Panc1 (cell line): ENCODE measurements at places on chromosomes 12 and 14.
A peak's percentile ranks its signal among the peaks of the same experiment; 100 is the strongest.

DNA sequence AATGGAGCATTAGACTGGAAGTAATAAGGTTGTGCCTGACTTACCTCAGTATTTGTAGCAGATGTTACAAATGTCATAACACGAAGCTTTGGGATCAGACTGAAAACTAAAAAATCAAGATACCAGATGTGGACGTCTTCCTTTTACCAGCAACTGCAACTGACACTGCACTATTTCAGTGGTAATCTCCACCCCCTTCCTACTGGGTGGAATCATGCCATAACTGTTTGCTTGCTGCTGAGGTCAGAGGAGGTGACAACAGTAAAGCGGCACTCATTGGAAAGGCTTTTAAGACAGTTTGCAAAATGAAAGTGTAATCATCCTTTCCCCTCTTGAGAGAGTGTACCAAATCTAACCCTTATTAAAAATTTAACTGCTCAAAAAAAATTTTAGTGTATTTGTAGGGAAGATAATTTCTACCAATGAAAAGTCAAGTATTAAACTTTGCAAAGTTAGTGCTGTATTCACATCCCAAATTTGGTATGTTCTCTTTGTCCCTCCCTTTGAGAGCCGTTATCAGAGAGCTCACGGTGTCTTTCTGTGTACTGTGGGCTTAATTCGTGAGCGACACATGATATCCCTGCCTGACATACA is 420.7 kb downstream of the NPAS3 start:
- DNase-seq, result no peak

DNA sequence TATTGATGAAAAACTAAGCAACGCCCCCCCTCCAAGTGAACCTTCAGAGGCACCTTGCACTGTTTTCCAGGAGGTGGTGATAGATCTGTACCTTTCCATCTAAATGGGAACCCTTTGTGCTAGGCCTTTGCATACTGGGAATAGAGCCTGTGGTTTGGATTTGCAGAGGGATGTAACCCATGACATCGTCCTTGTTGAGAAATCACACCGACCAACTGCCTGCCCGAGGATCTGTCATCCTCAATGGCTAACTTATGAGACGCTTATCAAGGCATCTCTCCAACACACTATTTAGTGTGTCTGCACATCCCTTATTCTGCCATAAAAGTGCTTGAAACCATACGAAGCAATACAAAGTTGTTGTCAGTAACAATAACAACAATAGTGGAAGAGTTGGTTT is 22.9 kb downstream of the NTN4 start:
- no peak for DNase-seq

- DNase-seq, result no peak
Observed at GRCh38 chr12:92735131-92735721, 32.4 kb downstream of the PLEKHG7 start.

GRCh38 chr12:122117979-122118378 is 39.4 kb downstream of the MLXIP start:
- DNase-seq, result no peak

GRCh38 chr12:59425798-59426197 is 170.0 kb upstream of the SLC16A7 start:
- no peak for DNase-seq

DNA sequence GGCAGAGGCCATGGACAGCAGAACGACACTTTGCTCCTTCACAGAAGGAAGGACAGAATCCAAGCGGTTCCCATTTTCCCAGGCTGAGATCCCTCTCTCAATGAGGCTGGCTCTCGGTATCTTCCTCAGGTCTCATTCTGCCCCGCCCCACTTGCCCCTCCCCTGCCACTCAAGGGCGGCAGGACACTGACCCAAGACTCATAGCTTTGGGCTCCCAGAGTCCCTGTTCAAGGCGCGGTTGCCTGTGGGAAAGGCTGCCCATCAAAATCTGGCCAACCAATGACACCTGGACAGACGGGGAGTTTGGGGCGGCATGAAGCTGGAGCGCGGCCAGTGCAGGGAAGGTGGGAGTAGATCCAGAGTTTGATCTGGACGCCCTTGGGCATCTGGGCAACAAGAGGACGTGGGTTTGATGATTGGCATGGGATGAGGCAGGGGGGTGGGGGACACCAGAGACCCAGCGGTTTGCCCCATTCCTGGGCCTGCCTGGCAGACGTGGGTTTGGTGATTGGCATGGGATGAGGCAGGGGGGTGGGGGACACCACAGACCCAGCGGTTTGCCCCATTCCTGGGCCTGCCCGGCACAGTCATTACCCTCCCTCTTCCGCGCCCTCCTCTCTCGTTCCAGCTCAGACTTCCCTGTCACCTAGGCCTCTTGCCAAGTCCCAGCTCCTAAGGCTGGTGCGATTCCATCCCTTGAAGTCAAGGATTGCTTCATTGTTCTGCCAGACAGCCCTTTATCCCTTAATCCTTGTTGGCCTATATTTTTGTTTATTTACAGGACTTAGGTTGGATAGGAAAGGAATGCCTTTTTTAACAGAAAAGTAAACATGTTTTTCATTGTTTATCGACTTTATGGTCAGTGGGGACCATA is 92.1 kb downstream of the NINJ2 start:
- peak; percentile 59 for DNase-seq

- DNase-seq, result no peak
Observed at GRCh38 chr14:98018628-98019027, 1221.4 kb downstream of the VRK1 start.

DNA sequence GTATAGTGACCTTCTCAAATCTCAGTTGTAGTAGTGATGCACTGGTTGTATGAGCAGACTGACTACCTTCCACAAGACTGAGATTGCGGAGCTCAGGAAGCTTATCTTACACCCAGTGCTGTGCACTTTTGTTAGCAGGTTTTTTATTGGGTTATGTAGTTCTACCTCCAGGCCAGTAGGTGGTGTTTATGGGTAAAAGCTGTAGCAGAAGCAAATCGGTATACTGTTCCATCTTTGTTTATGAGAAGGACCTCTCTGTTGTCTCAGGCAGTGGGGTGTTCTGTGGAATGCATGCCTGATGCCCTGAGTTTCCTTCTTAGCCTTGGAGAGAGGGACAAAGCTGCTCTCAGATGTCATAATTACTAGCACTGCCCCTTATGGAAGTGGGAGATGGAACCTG is 217.8 kb downstream of the LRFN5 start:
- DNase-seq, result no peak

GRCh38 chr14:50728836-50729235 is 60.7 kb upstream of the SAV1 start:
- no peak for DNase-seq

DNA sequence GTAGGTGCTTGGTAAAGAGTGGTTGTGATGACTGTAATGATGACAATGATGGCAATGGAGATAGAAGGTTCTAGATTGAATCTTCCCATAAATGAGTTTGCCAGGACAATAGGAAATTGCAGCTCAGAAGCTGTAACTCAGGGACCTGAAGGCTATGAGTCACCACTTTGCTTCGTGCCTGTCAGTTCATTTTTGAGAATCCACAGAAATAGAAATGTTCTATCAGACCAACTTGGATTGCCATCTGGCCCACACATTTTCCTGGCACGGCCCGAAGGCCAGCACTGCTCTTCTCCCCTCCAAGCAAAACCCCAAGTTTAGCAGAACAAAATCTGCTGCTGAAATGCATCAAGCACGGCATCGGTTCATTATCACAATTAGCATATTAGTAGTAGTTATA is 1127.0 kb downstream of the BCL11B start:
- DNase-seq, result no peak

GRCh38 chr12:121287267-121287954 is 9.1 kb downstream of the CAMKK2 start:
- no peak for DNase-seq

GRCh38 chr12:112792301-112792700 is 753 bp downstream of the RPH3A start:
- DNase-seq, result no peak

- peak; percentile 22 for DNase-seq
Observed at GRCh38 chr12:15276088-15276698, 46.1 kb upstream of the PTPRO start.

DNA sequence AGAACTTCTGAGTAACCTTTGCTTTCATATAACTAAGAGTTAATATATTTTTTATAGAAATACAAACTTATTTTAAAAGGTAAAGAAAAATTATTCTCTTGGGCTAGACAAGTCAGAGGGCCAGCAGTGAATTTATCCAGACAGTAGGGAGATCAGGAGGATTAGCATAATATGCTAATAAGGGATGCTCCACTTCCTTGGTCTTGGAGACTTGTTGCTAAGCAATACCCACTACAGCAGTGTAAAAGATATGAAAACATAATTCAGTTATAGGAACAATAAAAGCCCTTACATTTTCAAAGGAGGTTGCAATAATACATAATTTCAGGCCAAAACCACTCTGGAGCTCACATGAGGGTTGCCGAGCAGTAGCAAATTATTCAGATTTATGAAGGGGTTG is 615.6 kb downstream of the KCNH5 start:
- no peak for DNase-seq
